Transverse colon (tissue), 4 donors: ENCODE measurements at places on chromosomes 5 and 9.

GRCh38 chr5:127586066-127586770 is 62.7 kb upstream of the CTXN3 start:
- DNase-seq, result no peak

DNA sequence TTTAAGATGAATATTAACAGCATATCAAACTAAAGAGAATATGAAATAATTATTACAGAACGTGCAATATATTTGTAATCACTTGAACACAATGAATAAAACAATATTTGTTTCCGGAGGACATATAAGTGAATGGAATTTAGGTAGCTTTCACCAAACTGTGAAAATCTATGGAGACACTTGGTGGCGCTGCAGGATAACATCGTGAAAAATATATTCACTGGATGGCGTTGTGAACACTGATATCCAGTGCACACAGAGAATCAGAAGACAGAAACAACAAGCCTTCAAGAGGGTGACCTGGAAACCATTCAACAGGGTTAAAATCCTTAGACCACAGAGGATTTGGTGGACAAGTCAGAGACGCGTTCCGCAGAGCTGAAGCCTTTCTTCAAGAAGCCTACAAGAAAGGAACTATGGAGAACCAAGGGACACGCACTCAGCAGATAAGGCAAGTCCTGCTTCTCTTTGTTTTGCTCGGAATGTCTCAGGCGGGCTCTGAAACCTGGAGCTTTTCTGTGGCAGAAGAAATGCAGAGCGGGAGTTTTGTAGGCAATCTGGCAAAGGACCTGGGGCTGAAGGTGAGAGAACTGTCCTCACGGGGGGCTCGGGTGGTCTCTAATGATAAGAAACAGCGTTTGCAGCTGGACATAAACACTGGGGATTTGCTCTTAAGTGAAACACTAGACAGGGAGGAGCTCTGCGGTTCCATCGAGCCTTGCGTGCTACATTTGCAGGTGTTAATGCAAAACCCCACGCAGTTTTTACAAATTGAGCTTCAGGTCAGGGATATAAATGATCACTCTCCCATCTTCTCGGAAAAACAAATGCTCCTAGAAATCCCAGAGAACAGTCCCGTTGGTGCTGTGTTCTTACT is at the start of gene PCDHB11:
Gene PCDHB11, plus strand, starts transcription at position 269 of the 877 bp plus-strand sequence. Its CDS starts 148 bp downstream, at position 417.
- no peak for DNase-seq

- no peak for DNase-seq
Observed at GRCh38 chr9:132732326-132733259, 62.3 kb downstream of the GTF3C4 start.

GRCh38 chr5:11588803-11589202 is 315.4 kb downstream of the CTNND2 start:
- no peak for DNase-seq

DNA sequence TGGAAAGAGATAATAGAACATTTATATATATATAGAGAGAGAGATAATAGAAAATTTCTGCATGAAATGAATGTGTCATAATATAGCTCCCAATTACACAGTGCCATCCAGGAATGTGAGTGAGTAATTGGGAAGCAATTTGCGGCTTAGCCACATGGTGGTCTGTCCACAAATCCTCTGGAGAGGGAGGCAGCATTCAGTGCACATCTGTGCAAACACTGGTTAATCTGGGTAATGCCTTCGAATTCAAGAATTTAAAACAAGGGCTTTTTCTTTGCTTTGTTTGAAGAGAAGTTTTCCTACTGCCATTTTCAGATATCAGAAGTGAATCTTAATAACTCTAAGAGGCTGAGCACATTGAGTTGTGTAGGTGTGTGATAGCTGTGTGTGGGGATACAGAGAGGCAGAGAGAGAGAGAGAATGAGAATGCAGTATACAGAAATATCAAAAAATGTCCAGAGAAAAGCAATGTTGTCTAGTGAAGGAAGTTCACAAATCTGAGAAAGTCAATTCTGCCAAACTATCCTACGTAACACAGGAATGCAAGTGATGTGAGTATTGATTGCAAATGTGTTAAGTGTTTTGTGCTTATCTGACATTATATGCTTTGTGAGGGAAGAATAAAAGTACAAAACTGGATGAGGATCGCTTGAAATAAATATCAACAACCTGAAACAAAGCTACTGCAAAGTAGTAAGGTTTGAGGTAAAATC is 134.6 kb downstream of the EDIL3 start:
- DNase-seq, result no peak

DNA sequence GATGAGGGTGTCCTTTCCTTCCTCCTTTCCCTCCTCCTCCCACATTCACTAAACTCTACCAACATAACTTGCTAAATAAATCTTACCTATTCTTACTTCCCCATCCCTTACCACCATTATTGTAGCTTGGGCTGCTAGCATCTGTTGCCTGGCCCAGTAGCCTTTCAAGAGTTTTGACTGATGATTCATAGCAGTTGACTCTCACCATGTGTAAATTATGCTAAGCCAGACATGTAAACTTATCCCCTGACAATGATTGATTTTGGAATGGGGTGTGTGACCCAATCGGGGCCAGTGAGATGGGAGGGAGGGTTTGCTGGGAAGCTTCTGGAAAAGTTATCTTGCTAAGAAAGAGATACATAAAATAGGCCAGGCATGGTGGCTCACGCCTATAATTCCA is 161.8 kb upstream of the SPRY4 start:
- no peak for DNase-seq

DNA sequence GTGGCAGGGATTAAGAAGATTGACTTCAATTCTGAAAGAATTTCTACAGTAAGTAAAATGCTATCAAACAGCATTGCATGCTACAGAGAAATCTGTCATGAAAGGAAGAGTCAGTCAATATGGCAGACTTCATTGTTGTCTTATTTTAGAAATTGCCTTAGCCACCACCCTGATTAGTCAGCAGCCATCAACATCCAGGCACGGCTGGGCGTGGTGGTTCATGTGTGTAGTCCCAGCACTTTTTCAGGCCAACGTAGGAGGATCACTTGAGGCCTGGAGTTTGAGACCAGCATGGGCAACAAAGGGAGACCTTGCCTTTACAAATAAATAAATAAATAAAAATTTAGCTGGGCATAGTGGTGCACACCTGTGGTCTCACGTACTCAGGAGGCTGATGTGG is 46.6 kb downstream of the RMI1 start:
- DNase-seq, result no peak

- no peak for DNase-seq
Observed at GRCh38 chr9:93949694-93950449, 5.3 kb downstream of the BARX1 start.

DNA sequence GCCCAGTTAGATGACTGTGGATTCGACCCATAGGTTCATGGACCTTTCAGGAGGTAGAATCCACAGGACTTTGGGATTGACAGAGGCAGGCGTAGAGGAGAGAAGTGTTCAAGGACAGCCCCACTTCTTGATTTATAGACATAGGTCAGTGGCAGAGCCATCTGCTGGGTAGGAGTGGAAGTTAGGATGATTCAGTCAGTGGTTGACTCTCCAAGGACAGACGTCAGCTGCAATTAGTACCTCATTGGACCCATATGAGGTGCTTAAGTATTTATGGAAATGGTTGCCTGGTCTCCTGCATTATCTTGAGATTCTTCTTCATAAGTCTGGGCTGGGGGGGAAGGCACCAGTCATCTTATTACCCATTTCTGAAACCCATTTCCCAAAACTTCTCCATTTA is 70.9 kb downstream of the SH3RF2 start:
- DNase-seq, result no peak

- peak; percentile 59 for DNase-seq
Observed at GRCh38 chr5:72817076-72817481, 618 bp downstream of the TNPO1 start.

DNA sequence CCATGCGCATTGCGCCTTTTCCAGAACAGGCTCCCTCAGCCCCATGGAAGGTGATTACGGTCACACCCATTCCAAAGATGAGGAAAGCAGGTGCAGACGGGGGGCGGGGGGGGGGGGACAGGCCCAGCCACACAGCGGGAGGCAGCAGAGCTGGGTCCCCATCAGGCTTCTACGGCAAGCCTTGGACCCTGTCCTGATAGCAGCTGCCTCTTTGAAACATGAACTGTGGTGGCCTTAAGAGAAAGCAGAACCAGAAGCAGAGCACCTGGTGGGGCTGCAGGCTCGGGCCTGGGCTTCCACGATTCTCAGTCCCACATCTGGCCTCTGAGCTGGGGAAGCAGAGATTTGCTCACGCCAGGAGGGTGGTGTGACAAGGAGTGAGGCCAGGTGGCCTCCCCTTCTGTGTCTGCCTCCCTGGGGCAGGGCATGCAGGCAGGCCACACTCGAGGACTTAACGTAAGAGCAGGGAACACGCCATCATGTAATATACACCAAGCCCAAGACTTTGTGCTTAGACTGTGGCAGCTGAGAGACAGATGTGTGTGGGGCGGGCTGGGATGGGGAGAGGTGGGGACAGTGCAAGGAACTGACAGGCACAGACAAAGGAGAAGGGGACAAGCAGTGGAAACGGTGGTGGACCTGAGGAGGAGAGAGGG is 14.2 kb upstream of the PHYKPL start:
- DNase-seq, result no peak

DNA sequence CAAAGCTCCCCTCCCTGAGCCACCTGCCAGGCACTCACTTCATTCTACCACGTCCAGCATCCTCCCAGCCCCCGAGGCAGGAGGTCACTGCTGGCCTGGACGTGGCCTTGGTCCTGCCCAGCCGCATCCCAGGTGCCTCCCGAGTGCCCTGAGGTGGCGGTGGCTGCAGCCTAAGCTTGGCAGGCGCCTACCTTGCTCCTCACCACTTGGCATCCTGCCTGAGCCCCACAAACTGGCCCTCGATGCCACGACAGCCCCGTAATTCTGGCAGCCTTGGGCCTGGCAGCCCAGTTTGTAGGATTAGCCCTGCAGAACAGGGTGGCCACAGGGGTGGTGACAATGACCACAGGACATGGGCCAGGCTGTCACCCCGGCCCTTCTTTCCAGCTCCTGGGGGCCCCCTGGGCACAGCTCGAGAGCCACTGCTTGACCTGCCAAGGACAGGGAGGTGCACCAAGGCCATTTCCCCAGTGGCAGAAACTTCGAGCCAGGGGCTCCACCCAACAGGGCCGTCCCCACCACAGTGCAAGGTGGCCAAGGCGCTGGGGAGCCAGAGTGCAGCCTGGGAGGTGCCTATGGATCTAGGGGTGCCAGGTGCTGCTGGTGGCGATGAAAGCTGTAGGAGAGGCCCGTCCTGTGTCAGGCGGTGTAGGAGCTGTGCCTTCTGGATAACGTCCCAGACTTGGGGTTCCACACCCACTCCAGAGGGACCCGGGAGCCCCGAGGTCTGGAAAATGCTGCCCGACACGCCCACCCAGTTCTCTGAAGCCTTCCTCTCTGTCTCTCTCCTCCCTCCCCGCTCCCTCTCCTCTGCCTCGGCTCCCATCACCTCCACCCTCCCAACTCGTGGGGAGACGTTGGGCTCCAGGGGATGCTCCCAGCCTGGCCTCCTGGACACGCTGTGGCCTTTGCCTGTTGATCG is 18.4 kb downstream of the NKD2 start:
- DNase-seq, result no peak

GRCh38 chr9:134469041-134469875 is 143.0 kb downstream of the RXRA start:
- peak; percentile 22 for DNase-seq

GRCh38 chr9:19700699-19701098 is 88.1 kb downstream of the SLC24A2 start:
- no peak for DNase-seq

DNA sequence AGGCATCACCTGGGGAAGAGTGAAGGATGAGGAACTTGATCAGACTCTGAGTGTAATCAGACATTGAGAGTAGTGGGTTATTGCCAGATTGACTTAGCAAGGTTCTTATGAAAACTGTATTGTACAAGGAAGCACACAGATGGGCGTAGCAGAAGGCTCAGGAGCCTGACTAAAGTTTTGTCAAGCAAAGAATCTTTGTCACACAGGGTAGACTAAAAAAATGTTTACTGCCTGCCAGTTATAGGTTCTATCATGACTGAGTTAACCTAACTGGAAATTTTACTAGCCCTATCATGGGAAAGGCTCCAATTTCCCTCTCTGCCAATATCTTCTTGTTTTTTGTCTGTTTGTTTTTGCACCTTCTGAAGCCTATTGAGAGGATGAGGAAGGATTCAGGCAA is 19.1 kb downstream of the CAMK4 start:
- DNase-seq, result no peak

DNA sequence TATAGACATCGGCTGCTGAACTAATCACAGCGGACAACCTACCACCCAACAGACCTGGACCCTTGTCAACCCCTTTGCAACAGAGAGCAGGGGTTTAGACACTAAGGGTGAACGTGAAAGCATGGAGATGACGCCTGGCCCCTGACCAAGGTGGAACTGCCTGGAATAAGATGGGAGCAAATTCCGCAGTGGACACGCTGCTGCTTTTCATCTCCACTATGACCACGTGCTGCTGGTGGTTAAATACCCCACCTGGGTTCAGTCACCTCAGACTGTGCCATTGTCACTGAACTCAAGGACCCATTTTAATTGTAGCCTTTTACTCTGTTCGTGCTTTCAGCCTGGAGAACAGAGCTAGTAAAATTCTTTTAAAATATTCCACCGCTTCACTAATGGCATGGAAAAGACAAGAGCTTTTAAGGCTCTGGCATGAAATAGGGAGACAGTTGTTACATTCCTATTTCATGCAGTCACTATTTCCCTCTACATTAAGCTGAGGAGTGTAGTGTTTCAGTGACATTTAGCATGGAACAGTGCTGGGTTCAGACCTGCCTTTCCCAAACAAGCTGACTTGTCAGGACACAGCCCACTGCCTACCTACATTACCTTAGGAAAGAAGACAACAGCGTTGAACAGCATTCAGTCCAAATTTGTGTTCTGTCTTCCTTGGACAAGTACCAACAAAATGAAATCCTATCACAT is 96.8 kb downstream of the ANKRD18B start:
- DNase-seq, result no peak

DNA sequence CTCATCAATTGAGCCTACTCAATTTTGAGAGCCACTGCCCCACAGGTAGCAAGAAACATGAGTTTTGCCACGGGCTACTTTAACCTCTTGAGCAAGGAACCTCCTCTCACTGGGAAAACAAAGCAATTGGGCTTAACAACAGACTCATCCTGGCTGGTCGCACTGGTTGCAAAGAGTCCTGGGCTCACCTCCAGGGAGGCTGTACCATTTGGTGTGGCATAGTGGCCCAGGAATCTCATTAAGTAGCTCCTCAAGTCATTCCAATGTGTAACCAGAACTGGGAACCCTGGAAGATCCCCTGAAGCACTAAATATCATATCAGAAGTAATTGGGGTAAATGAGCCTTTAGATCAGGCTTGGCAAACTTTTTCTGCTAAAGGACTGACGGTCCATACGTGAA is 78.5 kb downstream of the MYO10 start:
- DNase-seq, result no peak

- DNase-seq, result peak; percentile 35
Observed at GRCh38 chr5:34014626-34015025, 6.8 kb upstream of the AMACR start.

- DNase-seq, result no peak
Observed at GRCh38 chr9:6428940-6429889, 16.2 kb downstream of the UHRF2 start.

- peak; percentile 78 for DNase-seq
Observed at GRCh38 chr5:177399997-177400868, at the start of gene PFN3. Gene PFN3, minus strand, starts transcription at chr5:177400661. Its CDS starts 85 bp downstream, at chr5:177400576.

GRCh38 chr5:31047007-31047406 is 146.5 kb upstream of the CDH6 start:
- no peak for DNase-seq
